Cerebellar cortex (tissue), 1 donor: ENCODE measurements at places on chromosomes 7 and 10.

DNA sequence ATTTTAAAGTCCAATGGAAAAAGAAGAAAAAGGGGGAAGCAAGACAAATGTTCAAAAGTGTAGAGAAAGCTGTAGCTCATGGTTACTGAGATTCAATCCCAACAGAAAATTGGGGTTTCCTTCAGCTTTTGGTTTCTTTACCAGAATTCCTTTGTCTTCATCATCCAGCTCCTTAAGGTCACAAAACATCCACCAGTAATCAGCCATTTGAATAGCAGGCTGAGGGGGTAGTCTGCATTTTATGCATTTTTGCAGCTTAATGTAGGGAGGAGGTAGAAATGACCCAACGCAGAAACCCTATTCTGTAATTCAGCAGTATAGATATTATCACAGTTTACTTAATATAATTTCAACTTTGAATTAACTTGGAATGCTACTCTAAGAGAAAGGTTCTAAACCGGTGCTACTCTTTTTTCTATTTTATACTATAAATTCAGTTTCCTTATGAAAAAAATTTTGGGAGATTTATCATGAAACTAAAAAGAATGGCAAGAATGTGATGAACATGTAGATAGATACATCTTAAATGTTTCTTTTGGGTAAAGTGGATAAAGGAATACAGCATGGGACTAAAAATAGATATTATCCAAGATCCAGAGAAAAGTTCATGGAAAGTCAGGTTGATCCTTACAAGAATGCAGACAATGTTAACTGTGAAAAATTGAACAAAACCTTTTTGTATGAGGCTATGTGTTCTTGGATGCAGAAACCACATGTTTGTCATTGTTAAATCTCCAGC is 596.9 kb downstream of the PHTF2 start:
- DNase-seq: no peak

- no peak for DNase-seq
Observed at GRCh38 chr10:59179068-59179467, 2.6 kb downstream of the PHYHIPL start.

GRCh38 chr10:20502903-20503585 is 394.1 kb downstream of the NEBL start:
- DNase-seq: no peak

GRCh38 chr10:125679436-125679835 is 3.5 kb downstream of the TEX36 start:
- no peak for DNase-seq
